Omental fat pad (tissue), 4 donors: ENCODE measurements at places on chromosomes 5 and 9.

DNA sequence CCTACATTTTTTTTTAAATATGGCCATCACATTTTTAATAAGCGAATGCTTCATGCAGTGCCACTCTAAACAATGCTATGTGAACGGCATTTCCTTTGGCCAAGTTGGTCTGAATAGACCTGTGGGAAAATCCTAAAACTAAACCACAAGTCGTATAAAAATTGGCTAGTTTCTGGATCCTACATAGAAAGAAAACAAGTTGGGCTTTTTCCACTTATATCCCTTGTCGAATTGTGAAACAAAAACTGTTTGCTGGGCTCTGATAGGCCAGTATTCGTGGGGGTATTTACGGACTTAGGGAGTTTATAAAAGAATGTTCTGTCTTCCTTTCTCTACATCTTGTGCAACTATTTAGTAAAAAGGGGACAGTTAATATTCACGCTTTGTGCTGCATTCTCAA lies 153.1 kb upstream of the KLF9 start:
- no peak for DNase-seq

- no peak for DNase-seq
These were observed 41.1 kb downstream of the G3BP1 start for GRCh38 chr5:151812757-151813309.

DNA sequence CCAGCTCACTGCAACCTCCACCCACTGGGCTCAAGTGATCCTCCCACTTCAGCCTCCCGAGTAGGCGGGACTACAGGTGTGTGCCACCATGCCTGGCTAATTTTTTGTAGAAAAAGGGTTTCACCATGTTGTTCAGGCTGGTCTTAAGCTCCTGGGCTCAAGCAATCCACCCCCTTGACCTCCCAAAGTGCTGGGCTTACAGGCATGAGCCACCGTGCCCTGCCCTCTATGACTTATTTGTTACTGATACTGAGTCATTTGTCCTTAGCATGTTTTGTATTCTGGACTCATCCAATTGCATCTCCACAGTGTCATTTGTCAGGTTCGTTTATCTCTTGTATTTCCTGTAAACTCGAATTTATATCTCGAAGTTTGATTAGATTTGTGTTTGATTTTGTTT lies 2.7 kb upstream of the ITK start:
- DNase-seq = no peak

- DNase-seq = no peak
These were observed 12.7 kb upstream of the DNAH5 start for GRCh38 chr5:13957032-13957645.

- DNase-seq = no peak
These were observed 27.0 kb upstream of the IFNB1 start for GRCh38 chr9:21104787-21105186.

DNA sequence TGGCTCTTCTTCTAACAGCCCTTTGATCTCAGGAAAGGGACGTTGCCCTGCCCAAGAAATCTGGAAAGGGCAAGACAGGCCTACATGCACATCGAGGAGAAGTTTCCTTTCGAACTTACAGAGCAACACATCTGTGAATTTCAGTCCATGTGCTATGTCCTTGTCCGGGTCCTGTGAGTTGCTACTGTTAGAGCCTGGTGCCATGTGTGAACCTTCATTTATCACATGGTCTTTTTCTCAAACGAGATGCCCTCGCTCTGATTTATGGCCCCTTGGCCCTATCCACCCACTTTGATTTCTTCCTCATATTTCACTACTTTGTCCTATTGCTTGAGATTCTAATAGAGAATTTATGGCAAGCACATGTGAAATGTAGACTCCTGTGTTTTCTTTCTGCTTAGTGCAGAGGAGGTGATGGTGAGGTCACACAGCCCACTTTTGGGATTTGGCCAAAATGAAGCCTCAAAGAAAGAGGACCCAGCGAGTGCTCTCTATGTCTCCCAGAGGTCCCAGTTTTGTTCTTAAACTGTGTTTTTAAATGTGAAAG lies 153.1 kb downstream of the SNCAIP start:
- no peak for DNase-seq
